ENCODE measurements at places on chromosomes 2 and 18. TPM values are rescaled to one million over a fixed set of nuclear protein-coding genes. Genes with fewer than 3 reads are reported as not detected.

GRCh38 chr2:184945326-184945725, 347.0 kb downstream of the ZNF804A start:
- DNase-seq: no peak

- no peak for DNase-seq
Observed at GRCh38 chr2:154375579-154375931, 322.9 kb upstream of the KCNJ3 start.

DNA sequence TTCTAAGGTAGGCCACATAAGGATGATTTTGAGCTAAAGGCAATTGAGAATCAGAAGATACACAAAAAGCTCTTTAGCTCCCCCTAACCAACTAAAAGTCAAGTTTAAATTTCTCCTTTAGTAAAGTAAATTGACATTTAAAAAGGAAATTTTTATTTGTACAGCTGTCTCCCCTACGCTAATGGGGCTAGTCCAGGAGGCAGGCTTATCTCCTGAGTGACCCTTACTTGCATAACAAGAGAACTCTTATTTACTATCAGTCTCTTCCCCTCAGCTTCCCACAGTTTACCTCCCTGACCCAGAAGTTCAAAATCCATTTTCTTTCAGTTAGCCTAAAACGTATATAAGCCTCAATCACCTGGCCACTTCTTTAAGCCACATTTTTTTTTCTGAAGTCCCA, 1002.8 kb upstream of the NRXN1 start:
- no peak for DNase-seq

- DNase-seq: no peak
Observed at GRCh38 chr2:33583194-33583938, 15.7 kb downstream of the FAM98A start.

- no peak for DNase-seq
Observed at GRCh38 chr2:100119235-100119634, 23.2 kb downstream of the AFF3 start.

DNA sequence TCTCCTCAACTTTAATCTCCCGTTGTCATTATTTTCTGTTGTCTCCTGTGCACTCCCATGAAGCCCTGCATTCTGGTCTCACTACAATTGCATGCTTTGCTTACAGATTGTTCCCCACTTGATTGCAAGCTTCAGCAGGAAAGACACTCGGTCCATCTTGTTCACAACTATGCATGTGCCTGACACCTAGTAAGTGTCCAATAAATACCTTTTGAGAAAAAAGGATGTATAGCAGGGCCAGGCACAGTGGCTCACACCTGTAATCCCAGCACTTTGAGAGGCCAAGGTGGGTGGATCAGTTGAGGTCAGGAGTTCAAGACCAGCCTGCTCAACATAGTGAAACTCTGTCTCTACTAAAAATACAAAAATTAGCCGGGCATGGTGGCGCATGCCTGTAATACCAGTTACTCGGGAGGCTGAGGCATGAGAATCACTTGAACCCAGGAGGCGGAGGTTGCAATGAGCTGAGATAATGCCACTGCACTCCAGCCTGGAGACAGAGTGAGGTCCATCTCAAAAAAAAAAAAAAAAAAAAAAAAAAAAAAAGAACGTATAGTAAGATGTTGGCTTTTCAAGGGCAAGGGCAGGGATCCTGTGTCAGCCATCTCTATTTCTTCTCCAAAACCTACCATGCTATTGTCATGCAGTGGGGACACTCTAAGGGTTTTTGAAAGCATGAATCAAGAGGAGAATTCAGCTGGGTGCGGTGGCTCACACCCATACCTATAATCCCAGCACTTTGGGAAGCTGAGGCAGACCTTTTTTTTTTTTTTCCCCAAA, 338.3 kb downstream of the MYCN start:
- DNase-seq: no peak

DNA sequence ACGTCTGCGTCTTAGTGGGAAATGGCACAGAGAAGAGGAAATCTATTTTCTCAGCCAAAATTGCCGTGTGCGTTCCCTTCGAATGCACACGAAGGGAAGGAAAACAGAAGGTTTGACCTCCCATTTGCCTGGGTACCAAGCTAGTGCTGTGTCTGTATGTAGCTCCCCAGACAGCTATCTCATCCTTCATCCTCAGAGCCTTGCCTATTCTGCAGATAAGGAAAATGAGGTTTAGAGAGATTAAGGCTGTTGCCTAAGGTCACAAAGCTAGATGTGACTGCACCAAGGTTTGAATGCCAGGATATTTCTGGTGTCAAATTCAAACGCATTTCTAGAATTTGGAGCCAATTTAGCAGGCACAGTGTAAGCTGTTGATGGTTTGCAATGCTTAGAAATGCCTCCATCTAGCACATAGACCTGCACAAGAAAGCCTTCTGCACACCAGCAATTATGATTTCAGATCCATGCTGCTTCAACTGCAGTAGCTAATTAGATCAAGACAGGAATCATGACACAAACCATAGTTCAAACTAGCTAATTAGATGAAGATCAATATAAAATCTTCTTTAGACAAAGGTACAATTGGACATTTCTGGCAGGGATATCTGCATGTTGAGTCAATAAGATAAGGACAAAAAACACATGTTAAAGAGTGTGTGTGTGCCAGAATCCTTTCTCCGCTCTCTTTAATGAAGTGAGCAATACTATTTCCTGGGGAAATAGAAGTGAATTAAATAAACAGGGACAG, 115.1 kb downstream of the CMPK2 start:
- DNase-seq: no peak

GRCh38 chr18:12376034-12376753, 833 bp downstream of the AFG3L2 start:
- no peak for DNase-seq

DNA sequence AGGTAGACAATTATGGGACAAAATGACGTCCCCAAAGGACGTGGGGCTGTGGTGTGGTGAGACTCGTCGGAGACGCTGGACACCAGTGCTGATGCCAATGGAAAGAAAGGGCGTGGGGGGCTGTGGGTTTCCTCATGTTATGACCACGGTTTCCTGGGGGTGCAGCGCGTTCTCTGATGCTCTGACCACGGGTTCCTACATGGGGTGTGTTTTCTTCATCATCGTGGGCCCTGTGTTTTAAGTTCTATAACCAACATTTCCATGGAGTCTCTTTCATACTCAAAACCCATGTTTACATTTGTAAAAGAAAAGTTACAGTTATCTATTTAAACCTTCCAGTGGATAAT, 141.6 kb downstream of the RTP5 start:
- DNase-seq: no peak

Gene IMMT
- total RNA-seq: 81.8 TPM

- no peak for DNase-seq
Observed at GRCh38 chr2:40397765-40398164, 54.1 kb downstream of the SLC8A1 start.

- DNase-seq: no peak
Observed at GRCh38 chr18:46789088-46789487, 32.2 kb upstream of the ST8SIA5 start.

DNA sequence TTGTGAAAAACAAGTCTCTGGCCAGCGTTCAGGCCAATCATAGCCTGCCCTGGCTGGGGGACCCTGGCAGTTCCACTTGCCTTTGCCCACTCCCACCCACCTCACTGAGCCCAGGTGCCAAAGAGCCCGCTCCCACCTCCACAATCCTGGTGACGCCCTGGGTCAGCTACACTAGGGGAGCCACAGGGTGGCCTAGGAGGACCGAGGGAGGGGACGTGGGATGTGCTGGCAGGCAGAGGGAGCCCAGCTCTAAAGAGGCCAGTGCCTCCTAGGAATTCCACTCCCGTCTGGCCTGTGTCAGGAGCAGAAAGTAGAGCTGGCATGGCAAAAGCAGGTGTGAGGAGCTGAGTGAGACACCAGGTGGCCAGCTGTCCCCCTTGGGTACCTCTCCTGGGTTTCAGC, 49.3 kb downstream of the TNS1 start:
- DNase-seq: no peak

Gene FEV
- not detected for total RNA-seq

Gene GNLY
- not detected for total RNA-seq

GRCh38 chr2:203775684-203776083, 69.2 kb downstream of the CD28 start:
- no peak for DNase-seq

DNA sequence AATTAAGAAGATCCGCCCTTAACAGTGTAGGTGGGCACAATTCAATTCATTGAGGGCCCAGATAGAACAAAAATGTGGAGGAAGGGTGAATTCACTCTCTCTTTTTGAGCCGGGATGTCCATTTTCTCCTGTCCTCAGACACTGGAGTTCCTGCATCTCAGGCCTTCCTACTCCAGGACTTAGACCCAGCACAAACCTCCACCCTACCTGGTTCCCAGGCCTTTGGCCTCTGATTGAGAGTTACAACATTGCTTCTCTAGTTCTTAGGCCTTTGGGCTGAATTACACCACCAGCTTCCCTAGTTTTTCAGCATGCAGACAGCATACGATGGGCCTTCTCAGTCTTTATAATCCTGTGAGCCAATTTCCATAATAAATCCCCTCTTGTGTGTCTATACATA, 87.8 kb upstream of the TMEM17 start:
- DNase-seq: no peak

Gene NAT8
- not detected for total RNA-seq

DNA sequence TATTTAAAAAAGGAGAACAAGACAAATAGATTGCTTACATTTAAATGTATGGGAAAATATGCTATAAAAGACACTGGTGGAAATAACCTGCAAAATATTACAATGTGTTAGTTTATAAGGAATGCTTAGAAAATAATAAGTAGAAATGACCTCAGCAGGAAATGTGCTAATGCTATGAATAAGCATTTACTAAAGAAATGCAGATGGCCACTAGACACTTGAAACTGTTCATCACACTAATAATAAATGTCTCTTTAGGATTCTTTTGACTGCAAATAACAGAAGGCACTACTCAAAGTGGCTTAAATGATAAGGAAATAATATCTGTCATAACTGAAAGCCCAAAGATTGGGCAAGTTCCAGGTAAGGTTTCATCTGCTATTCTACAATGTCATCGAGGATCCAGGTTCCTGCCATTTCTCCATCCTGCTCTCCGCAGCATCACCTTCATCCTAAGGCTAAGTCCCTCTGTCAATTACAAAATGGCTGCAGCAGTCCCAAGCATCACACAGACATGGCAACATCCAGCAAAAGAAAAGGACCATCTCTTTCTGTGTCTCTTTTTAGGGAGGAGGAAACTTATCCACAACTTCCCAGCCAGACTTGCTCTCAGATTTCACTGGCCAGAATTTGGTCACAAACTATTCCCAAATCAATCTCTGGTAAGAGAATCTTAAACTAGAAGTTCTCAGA, 21.9 kb downstream of the METTL8 start:
- no peak for DNase-seq

GRCh38 chr18:54127759-54128378, 96.6 kb downstream of the MBD2 start:
- no peak for DNase-seq

Gene C1GALT1C1L
- not detected for total RNA-seq

Gene PSMA8
- total RNA-seq: not detected

Measured in osteocyte (in vitro differentiated cells).